ENCODE measurements at places on chromosomes 1 and 21.

DNA sequence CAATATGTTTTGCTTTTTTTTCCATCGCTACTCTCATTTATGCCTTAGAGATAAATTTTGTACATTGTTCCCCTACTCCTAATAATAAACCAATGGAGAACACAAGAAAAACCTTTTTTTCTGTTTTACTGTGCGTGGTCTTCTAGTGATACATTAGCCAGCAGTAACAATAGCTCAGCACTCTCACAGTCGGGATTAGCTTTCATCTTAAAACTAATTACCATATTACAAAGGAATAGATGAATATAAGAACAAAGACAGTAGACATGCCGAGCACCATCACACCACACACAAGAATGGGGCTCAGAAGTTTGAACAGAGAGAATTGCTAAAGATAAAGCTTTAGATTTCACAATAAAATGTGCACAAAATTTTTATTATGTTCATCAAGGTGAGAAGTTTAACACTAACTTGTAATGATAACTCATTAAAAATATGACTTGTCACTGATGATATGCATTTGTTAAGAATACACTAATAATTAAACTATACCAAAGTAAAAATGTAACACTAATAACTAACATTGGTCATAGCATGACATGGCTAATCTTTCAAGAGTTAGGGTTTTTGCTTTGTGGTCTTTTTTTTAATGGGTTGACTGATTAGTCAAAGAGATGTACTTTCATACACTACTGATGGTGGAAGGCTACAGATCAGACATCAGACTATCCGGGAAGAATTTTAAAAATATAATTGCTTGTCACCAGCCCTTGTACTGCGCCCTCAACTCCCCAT is 61.8 kb downstream of the EXTL2 start:
- no peak for DNase-seq

DNA sequence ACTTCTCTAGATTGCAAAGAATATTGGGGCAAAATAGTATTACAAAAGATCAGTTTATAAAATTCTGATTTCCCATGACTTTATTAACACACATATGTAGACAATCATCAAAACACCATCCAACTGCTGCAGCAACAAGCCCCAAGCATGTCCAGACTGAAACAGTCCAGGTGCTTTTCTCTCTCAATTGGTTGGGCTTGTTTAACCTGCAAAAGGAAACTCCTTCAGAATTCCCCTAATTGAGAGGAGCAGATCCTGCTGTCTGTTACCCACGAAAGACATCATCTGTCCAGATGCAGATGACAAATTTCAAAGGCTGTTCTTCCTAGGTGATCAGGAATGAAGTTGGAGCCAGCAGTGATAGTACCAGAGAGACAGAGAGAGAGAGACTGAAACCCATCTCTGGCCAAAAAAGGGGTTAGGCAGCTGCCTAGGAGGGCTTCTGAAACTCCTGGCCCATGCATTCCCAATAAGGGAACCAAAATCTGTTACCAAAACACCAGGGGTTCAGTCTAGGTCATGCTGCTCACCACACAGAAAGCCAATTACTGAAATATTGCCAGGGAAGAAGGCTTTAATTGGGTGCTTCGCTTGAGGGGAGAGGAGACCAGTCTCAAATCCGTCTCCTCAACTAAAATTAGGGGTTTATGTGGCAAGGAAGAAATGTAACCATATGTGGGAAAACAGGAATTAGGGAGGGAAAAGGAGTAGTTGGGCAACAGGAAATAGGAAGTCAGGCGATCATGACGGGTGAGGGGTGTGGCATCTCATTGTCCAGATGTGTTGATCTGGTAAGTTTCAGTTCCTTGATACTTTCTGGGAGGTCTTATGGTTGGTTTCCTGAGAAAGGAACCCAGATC is 34.7 kb upstream of the RGL1 start:
- no peak for DNase-seq

DNA sequence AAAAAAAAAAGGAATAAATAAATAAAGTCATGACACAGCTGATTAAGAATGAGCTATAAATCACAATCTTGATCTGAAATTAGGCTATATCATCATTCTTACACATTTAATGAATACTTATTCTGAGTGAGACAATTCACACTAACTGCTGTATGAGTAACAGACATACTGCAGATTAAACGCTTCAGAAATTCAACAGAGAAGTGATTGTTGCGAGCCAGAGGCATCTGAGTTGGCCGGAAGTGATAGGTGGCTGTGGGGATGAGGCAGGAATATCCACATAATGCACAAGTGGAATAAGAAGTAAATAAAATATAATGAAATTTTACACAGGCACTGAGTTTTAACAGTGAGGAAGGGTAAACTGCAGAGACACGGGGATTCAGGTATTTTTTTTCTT is 142.4 kb downstream of the APP start:
- DNase-seq, result no peak

DNA sequence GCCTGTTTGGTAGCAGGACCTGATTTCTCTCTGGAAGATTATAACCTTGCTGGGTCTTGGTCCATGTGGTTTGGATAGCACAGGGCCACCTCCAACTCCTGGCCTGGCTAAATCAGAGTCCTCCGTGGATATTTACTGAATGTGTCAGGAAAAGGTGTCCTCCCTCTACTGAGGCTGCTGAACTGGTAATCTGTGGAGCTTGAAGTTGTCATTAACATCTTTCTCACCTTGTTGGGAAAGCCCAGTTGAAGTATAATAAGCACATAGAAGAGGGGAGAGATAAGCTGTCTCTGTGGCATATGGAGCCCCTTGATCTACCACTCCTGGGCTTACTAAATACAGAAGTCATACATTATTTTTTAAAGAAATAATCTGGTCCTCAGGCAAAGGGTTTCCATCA is 294.3 kb upstream of the B3GALT2 start:
- DNase-seq, result no peak

GRCh38 chr1:228939001-228939691 is 203.9 kb downstream of the RHOU start:
- DNase-seq, result no peak

- no peak for DNase-seq
These were observed 114.3 kb downstream of the DHRS3 start for GRCh38 chr1:12503709-12504108.

GRCh38 chr1:20672265-20672632 is 11.1 kb upstream of the DDOST start:
- DNase-seq, result no peak

GRCh38 chr1:58108783-58109182 is 437.7 kb downstream of the OMA1 start:
- no peak for DNase-seq

- no peak for DNase-seq
These were observed 5.0 kb upstream of the GPR137B start for GRCh38 chr1:236137285-236137852.

- DNase-seq, result no peak
These were observed 49.6 kb upstream of the NTPCR start for GRCh38 chr1:232900818-232901217.

GRCh38 chr1:231990388-231990787 is 363.8 kb downstream of the DISC1 start:
- no peak for DNase-seq

DNA sequence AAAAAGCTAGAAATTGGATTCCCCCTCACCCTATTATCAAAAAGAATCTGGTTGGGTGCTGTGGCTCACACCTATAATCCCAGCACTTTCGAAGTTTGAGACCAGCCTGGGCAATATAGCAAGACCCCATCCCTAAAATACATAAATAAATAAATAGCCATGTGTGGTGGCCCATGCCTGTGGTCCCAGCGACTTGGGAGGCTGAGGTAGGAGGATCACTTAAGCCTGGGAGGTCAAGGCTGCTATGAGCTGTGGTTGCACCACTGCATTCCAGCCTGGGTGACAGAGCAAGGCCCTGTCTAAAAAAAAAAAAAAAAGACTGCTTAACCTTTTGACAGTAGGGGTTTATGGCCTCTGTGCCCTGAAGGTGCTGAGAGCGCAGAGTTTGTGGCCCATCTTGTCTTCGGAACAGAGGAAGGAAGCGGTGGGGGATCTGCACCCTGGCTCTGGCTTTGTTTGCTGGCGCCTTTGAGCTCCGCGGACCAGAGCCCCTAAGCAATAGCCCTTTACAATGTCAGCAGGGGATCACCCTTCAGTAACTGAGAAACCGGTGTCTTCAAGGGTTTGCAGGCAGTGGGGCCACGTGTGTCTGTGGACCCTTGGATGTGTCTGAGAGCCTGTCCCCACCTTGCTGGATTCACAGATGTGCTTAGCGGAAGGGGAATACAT is 22.1 kb downstream of the SLC2A7 start:
- no peak for DNase-seq

DNA sequence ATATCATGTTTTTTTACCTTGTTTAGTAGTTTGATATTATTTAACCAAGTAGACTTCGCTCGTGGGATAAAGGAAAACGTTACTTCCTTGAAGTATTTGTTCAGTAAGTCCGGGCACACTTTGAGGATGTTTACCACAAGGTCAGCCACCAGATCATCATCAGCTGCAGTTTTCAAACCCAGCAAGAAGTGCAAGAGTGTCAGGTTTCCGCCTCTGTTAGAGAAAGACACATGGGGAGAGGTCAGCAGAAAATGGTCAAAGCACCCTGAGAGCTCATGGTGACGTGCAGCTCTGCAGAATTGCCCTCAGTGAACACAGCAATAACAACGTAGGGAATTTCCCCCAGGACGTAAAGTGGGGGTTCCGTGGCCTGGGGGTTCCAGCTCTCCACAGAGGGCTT is 24.4 kb downstream of the URB1 start:
- no peak for DNase-seq

DNA sequence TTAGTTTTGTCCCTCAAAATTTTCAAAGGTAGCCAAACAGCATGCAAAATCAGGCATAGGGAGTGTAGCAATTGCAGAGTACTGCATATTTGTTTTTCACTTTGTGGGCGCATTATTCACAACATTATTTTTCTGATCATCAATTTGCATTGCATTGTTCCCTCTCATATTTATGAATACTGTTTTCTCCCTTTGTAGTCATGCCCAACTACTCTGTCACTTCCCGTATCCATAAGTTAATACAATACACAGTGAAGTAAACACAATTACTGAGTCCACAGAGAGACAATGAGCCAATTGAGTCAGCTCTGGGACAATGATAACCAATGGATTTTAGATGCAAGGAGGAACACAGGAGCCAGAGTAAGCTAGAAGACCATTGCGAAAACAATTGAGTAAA is 944.0 kb upstream of the ADGRL4 start:
- no peak for DNase-seq

DNA sequence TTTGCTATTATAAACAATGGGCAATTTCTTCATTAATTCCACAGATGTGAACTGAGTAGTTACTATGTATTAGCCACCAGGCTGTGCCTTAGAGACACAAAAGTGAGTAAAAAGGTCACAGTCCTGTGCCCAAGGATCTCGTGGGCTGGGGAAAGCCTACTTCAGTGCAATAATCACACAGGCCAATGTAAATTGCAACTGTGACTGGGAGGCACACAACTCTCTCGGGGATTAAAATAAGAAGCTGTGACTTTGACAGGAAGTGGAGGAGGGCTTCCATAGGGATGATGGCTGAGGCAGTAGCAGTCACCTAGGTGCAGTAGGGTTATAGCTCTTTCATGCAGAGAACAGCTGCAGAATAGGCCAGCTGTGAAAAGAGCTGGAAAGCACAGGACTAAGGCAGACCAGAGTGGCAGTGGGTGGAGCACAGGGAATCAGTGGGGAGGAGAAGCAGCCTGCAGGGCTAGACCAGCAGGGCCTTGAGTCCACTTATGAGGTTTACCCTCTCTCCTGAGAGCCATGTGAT is 121.9 kb downstream of the MAB21L3 start:
- DNase-seq, result no peak

DNA sequence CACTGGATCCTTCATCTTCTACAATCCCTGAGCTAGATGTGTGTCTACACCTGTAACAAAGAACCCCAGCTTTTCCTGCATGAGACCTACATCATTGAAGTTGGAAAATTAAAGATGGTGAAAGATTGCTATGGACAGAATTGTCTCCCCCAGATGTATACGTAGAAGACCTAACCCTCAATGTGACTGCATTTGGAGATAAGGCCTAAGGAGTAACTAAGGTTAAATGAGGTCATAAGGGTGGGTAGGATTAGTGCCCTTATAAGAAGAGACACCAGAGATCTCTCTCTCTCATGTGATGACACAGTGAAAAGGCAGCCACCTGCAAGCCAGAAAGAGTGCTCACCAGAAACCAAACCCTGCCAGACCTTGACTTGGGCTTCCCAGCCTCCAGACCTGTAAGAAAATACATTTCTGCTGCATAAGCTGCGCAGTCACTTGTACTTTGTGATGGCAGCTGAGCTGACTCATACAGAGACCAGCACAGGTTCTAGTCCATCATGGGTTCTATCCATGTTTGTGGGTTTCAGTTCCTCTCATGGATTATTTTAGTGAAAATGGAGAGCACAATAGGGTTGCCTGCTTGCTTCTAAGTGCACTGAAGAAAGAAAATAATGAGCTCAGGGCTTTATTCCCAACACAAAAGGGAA is 180.8 kb downstream of the TPR start:
- DNase-seq, result no peak

DNA sequence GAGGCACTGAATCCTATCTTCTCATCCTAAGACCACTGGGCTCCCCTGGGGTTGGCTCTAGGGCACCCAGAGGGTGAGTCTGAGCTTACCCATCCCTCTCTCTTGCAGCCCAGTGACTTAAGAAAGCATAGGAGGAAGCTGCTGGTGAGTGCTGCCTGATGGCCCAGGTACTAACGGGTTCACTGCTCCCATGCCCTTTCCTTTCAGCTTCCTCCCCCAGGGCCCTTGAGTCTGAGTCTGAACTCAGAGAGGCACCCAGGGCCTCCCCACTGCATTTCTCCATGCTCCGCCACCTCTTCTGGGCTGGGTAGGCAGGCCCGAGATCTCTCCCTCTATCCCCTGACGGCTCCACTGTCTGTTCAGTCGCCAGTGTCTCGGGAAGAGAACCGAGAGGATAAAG is 29.7 kb downstream of the PPFIA4 start:
- no peak for DNase-seq

DNA sequence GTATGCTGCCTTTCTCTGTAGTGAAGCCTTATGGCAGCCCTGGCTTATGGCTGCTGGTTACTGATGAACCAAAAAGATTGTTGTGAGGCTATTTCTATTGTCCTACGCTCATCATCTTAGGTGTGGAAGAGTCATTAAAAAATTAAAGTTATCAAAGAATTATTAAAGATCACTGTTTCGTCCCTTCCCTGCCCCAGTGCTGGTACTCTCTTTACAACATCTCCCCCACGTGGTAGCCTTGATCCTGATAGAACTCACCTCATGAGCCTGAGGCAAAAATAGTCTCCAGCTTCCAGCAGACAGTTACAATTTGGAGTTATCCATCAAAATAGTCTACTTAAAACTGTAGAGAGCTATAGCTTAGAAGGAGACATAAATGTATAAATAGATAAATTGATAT is 201.5 kb downstream of the S1PR1 start:
- no peak for DNase-seq

GRCh38 chr1:4880626-4881025 is 226.2 kb downstream of the AJAP1 start:
- DNase-seq, result no peak

GRCh38 chr1:154129391-154129970 is 25.4 kb downstream of the NUP210L start:
- no peak for DNase-seq

GRCh38 chr1:172453153-172453545 is 9.3 kb upstream of the PIGC start:
- no peak for DNase-seq
